ENCODE measurements at places on chromosomes 4 and X. TPM values are rescaled to one million over a fixed set of nuclear protein-coding genes. Genes with fewer than 3 reads are reported as not detected.

The NEK1 gene
- 15.5 TPM for total RNA-seq

The MAGEA8 gene
- not detected for total RNA-seq

The GJB1 gene
- not detected for total RNA-seq

The DDIT4L gene
- total RNA-seq, result 0.23 TPM

The SPANXA2 gene
- not detected for total RNA-seq

The ALAS2 gene
- not detected for total RNA-seq

The CHRDL1 gene
- not detected for total RNA-seq

The CENPVL1 gene
- total RNA-seq, result not detected

The SPRY1 gene
- 4.3 TPM for total RNA-seq

The STATH gene
- not detected for total RNA-seq

The MFAP3L gene
- total RNA-seq, result 4.1 TPM

The USP26 gene
- not detected for total RNA-seq

The AMOT gene
- total RNA-seq, result not detected

The CTAG2 gene
- not detected for total RNA-seq

The SLC9A7 gene
- total RNA-seq, result 29.3 TPM

The TRPC3 gene
- not detected for total RNA-seq

The PDZD4 gene
- total RNA-seq, result 0.29 TPM

The TBC1D1 gene
- 39.5 TPM for total RNA-seq

DNA sequence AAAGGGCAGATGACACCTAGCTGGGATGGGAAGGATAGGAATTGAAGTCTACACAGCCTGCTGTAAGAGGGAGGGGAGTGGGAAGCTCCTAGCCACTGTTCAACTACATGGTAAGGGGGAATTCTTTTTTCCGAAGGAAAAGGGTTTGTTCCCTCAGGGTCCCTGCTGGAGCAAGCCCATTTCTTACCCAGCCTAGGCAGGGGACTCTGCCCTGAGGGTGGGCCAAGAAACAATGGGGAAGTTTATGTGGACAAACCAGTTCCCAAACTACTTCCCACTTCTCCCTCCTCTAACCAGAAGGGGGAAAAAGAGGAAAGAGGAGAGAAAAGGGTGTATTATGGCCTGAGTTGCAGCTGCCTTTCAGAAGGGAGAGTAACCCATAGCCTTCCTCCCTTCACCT lies 13.5 kb upstream of the VSIG4 start:
- DNase-seq, result no peak

- peak; percentile 27 for DNase-seq
These were observed 273.3 kb downstream of the DKK2 start for GRCh38 chr4:106762666-106763443.

- peak; percentile 79 for DNase-seq
These were observed 17.8 kb downstream of the SCD5 start for GRCh38 chr4:82780752-82781231.

DNA sequence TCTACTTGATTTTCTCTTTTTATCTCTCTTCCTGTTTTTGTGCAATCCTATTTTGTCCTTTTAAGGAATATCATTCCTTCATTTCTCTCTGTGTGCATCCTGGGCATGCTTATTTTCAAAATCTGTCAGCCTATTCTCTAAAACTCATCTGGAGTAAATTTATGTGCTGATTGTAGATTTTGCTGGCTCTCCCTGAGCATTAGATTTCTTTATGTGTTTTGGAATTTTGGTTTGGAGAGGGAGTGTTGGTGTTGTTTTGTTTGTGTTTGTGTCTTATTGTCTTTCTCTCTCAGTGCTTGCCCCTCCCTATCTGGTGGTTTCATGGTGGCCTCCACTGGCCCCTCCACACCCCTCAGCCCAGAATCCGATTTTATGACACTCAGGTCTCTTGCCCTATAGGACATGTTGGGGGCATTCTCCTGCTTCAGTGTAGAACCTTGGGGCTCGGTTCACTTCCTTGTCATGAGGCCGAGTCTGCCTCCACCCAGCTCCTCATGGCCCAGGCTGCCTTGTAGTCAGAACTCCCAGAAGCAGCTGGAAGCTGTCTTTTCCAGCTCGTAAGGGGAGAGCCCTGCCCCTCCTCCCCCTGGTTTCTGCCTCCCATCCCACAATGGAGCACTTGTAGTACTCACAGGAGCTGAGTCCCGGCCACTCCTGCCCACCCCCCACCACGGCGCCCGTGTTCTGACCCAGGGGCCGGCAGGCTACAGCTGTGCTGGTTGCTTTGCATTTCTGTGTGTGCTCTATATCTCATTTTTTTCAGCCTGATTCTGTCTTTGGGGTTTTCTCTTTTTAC lies 24.5 kb upstream of the PJA1 start:
- DNase-seq, result no peak

GRCh38 chrX:101383679-101384205 lies 2.2 kb downstream of the BTK start:
- DNase-seq, result no peak

GRCh38 chr4:54005475-54005874 lies 58.9 kb downstream of the CHIC2 start:
- DNase-seq, result peak; percentile 29

DNA sequence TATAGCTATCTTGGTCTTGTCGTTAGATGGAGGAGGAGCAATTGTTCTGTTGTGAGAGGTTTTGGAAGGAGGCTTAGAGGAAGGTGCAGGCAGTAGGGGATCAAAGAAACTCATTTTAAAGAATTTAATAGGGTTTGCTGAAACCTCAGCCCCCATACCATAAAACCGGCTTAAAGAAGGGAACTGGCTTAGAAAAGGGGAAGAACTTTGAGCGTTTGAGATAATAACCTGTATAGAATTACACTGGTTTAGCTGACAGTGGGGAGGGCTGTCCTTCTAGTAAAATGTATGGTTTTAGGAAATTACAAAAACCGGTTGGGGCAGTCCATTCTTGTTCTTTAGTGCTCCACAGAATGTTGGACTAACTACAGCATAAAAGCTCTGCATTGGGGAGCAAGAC lies 128.1 kb downstream of the KDM6A start:
- DNase-seq, result no peak

- DNase-seq, result no peak
These were observed 1.6 kb downstream of the SHISA3 start for GRCh38 chr4:42398871-42399331.

DNA sequence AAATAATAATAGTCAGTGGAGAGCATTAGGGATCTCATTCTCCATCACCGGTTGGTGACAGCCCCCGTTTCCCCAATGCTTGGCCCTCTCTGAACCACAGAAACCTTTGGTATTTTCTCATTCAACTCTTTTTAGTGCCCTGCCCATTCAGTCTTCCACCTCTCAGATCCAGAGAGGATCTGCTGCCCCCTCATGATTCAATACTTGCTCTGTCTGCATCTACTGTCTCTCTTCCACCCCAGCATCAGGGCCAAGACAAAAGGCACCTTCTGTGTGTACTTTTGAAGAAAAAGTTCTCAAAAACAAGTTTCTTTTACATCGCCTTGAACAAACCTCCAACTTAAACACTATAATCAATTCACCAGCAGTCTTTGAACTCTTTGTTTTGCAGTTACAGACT lies 19.3 kb downstream of the CLTRN start:
- DNase-seq, result no peak

DNA sequence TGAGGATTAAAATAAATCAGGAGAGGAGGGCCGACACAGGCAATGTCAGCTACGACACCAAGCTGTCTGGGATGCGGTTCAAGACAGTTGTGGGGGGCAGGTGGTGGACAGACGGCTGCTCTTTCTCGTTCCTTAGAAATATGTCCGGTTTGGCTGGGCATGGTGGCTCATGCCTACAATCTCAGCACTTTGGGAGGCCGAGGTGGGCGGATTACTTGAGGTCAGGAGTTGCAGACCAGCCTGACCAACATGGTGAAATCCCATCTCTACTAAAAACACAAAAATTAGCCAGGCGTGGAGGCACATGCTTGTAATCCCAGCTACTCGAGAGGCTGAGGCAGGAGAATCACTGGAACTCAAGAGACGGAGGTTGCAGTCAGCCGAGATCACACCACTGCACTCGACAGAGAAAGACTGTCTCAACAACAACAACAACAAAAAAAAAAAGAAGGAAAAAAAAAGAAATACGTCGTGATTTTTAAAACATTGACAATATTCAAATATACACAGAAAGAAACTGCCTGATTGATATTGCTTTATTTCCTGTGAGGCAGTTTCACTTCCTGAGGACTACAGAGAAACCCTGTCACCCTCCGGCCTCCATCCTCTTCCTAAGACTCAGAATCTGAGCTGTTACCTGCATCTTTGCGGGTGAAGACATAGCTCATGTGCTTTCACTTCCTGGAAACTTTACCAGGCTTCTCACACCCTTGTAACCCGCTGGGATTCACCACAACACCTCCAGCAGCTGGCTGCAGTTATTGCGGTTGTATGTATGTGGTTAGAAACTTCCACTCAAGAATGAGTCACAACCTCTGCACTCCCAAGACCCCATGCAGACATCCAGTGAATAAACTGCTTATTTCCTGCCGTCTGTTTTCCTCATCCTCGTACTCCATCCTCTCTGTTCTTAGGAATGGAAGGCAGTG lies 63.8 kb upstream of the STS start:
- peak; percentile 96 for DNase-seq

DNA sequence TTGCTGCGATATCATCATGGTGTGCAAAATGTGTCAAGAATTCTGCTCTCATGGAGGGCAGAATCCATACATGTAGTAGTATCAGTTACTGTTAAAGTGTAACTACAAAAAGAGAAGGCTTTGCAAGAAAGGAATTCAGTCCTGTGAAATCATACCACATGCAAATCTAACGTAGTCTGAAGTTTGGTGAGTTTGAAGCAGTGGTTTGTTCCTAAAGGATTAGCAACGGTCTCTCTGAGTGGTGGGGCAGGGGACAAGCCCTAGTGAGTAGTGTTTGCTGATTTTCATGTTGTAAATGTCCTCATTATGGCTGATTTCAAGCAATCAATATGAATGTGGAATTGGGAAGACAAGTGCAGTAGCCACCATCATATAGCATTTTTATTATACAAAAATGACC lies 47.1 kb upstream of the CLNK start:
- DNase-seq, result no peak

GRCh38 chrX:12403474-12404082 lies 265.3 kb downstream of the FRMPD4 start:
- DNase-seq, result no peak

- no peak for DNase-seq
These were observed 758 bp upstream of the NR3C2 start for GRCh38 chr4:148442832-148443511.

DNA sequence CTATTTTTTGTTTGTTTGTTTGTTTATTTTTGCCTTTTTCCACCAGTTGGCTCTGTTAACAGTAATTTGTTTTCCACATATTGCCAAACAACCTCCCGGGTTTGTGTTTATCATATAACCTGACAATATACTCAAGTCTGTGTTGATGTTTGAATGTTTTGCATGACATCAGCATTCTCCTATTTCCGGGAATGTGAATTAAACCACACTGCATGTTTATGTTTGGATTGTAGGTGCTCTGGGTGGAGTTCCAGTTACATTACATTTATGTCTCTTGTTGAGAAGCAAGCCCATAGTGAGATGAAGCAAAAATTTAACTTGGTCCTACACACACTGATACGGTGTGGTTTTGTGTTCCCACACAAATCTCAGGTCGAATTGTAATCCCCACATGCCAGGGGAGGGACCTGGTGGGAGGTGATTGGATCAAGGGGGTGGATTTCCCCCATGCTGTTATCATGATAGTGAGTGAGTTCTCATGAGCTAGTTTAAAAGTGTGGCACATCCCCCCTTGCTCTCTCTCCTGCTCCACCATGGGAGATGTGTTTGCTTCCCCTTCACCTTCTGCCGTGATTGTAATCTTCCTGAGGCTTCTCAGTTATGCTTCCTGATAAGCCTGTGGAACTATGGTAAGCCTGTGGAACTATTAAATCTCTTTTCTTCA lies 54.4 kb upstream of the CLNK start:
- DNase-seq, result peak; percentile 22

GRCh38 chrX:49840679-49841078 lies 11.6 kb downstream of the PAGE4 start:
- DNase-seq, result peak; percentile 57

GRCh38 chr4:56250776-56251175 lies 136.5 kb downstream of the AASDH start:
- no peak for DNase-seq

- no peak for DNase-seq
These were observed 11.3 kb upstream of the LONRF3 start for GRCh38 chrX:118963159-118963558.

- no peak for DNase-seq
These were observed 79.6 kb downstream of the MAPK10 start for GRCh38 chr4:86280246-86280645.

DNA sequence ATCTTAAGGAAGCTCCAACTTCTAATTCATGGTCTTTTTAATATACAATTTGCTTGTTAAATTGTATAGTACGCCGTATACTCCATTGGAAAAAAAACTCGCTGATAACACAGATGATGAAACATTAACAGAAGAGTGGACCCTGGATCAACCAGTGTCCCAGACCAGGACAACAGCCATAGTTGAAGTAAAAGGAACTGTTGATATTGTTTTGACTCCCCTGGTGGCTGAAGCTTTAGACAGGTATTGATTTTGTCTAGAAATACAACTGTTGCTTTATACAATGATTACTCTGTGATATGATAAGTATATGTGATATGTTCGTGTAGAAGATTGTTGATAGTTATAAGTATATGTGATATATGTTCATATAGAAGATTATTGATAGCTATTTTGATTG lies 91.7 kb downstream of the BLTP1 start:
- DNase-seq, result no peak

GRCh38 chr4:3358656-3359055 lies 65.8 kb downstream of the RGS12 start:
- DNase-seq, result no peak

DNA sequence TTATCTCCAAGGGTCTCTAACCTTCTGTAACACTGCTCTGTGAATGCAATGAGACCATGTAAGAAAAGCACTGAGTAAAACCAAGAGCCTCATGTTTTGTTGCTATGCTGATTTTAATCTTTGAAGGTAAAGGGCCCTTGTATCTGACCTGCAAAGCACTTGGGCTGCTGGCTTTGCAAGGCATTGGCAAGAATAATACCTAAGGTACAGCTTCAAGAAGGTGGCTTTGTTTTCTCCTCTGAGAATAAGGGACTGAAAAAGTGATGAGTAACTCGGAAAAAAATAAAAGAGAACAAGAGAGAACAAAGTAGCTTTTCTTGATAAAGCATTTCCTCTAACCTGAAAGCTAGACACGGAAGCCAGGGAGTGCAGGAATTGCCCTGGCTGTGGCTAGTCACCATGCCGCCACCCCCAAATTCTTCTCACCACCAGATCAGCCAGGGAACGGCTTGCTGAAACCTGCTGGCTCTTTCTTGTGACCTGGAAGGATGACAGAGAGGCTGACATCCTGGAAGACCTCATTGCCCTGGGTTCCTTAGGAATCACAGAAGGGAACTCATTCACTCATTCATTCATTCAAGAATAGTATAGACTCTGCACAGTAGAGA lies 41.8 kb upstream of the HS3ST1 start:
- DNase-seq, result no peak
